ENCODE measurements at places on chromosomes 5 and 9.

DNA sequence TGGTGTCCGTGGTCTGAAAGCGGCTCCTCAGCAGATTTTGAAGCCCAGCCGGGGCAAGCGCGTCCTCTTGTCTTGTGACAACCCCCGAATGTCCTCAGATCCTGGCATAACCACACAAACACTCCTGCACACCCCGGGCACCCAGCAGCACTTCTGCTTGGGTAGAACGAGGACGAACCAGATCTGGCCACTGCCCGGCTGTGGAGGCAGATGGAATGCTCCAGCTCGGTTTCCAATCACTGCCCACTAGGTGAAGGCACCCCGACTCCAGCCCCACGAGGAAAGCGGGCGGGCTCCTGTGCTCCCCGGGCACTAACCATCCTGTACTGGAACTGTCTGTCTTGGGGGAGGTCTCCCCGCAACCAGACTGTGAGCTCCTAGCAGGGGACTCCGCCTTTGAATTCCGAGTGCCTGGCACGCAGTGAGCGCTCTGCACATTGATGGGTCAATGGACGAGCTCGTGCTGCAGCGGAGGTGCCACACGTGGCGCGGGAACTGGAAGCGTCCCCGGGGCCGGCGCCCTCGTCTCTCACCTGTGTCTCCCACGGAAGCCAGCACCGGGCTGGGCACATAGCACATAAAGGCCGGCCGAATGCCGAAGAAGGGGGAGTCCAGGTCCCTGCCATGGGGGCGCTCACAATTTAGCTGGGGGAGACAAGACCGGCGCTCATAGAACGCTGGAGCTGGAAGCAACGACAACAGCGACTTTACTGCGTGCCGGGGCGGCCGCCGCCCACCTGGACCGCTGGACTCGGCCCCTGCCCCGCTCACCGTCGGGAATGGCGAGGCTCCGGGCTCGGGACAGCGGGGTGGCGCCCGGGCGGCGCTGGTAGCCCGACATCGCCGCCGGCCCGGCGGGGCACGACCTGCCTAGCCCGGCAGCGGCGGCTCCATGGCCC lies 608 bp downstream of the ENTR1 start:
- DNase-seq = no peak

DNA sequence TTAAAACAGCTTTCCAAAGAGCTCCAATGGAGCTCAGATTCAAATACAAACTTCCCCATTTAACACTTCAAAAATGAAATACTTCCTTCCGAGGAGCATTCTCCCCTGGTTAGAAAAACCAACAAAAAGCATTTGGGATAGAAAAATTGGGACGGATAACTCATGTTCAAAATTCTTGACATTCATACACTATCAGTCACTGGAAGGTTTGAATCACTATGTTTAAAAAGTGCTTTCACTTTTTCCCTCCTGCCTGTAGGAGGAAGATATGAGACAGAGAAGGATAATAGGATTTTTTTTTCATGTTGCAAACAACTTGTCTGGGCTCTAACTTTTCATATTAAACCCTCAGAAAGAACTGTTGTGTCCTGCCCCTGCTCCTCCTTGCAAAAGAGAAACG lies 412.0 kb downstream of the ACTL7B start:
- no peak for DNase-seq

DNA sequence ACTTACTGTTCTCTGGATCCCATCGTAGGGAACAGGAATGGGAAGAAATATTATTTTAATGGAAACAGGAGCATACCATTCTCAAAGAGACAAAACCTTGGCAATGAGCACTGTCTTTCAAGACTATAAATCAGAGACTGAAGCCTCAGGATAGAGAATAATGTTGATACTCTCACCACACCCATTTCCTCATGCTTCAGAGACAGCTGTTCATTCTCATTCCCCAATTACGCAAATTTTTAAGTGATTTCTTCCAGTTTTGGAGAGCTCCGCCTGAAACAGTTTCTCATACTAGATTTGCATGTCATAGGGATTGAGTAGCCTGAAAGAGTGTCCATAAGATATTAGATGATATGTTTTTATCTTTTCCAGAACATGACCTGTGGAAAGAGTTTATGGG lies 290.5 kb upstream of the RASA1 start:
- DNase-seq = no peak

GRCh38 chr9:86795823-86796553 lies 151.3 kb downstream of the GAS1 start:
- DNase-seq = no peak

GRCh38 chr9:92119586-92119985 lies 4.4 kb upstream of the SPTLC1 start:
- no peak for DNase-seq

- no peak for DNase-seq
Measured at GRCh38 chr5:96654209-96654608, 8.0 kb upstream of the CAST start.

DNA sequence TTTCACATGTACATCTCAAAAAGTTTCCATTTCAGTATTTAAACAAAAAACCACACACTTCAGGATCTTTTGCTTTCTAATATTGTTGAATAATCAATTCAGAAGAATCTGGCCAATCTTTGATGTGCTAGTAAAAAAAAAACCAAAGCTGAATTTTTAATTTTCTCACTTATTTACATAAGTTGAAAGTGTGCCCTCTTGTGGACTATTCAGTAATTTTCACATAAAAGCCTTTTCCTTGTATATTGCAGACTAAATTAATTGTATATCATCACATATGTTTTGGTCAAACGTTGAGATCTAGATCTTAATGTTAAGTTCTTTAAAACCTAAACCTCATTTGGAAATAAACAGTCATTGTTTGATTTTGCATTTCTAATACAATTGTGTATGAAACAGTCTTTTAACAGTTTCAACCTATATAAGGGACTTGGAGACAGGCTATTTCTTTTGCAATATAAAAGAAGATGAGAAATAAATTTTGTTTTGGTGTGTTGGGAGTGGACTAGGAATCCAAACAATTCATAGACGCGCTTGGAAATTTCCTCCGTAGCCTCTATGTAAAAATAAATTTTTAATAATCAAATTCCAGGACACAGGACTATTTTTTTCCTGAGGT lies 68.1 kb downstream of the NIPBL start:
- peak; percentile 54 for DNase-seq

GRCh38 chr9:76266649-76267283 lies 127.5 kb downstream of the RFK start:
- no peak for DNase-seq

DNA sequence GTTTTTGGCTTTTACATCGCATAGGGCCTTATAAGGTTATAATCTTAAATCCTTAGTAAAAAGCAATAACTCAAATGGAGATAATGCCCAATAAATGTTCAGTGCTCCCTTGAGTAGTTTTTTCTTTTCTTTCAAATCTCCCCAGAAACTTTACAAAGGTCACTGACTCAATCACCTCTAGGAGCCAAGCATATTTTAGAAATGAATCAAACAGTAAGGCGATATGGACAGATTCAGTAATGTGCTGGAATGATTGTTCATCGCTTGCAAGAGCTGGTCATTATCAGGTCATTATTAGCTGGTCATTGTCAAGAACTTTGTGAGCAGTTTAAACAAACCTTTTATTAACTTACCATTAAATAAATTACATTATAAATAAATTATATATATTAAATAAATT lies 130.4 kb upstream of the SLIT3 start:
- DNase-seq = no peak

DNA sequence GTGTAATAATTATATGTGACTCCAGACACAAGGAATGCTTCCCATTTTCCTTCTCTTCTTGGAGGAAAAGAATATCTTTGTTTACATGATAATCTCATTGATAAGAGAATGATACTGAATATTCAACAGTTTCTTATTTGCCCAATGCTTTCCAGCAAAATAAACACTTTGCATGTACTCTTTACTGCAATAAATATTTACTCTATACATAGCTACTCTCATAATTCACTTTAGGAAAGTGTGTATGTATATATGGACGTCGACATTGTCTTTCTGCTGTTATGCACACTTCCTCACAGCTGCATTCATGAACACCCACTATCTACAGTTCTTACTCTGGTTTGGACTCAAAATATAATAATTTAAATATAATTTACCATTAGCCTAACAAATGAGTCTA lies 617.4 kb upstream of the CDH10 start:
- no peak for DNase-seq

DNA sequence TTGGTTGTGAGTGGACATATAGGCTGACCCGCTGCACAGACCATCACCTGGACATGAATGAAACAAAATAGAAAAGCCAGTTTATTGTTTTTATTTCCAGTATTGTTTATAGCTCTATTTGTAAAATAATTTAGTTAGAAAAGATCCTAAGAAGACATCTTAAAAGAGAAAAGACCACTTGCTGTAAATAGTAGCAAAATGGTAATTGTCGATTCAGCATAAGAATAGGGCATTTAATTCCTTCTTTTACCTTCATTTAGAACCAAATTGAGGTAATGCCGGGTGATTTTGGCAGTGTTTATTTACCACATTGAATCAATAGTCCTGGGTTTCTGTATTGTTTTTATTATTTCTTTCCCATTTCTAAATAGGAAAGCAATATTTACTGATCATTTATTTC lies 7.4 kb downstream of the TARS1 start:
- no peak for DNase-seq

DNA sequence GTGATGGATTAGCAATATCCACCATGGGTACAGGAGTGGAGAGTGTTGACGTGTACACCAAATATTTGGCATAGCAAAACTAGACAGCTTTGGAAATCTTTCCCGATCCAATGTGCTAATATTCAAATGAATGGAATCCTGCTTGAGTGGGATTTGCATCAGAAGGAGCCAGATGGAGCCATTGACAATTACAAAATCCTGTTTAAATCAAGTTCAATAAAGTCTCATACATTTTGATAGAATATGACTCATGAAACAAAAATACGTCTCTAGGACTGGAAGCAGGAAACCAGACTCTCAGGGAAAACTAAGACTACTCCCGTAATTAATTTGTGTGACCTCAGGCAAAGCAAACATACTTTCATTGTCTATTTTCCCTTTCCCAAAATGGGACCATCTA lies 13.0 kb downstream of the TNC start:
- DNase-seq = no peak

GRCh38 chr5:137096149-137097103 lies 402.7 kb downstream of the SPOCK1 start:
- no peak for DNase-seq

GRCh38 chr5:103057208-103058130 lies 62.5 kb downstream of the GIN1 start:
- DNase-seq = no peak

GRCh38 chr9:35357116-35357515 lies 132.8 kb upstream of the RUSC2 start:
- DNase-seq = no peak

GRCh38 chr9:2307480-2307879 lies 292.3 kb downstream of the SMARCA2 start:
- DNase-seq = no peak

- no peak for DNase-seq
Measured at GRCh38 chr5:44048276-44048984, 340.8 kb downstream of the FGF10 start.

DNA sequence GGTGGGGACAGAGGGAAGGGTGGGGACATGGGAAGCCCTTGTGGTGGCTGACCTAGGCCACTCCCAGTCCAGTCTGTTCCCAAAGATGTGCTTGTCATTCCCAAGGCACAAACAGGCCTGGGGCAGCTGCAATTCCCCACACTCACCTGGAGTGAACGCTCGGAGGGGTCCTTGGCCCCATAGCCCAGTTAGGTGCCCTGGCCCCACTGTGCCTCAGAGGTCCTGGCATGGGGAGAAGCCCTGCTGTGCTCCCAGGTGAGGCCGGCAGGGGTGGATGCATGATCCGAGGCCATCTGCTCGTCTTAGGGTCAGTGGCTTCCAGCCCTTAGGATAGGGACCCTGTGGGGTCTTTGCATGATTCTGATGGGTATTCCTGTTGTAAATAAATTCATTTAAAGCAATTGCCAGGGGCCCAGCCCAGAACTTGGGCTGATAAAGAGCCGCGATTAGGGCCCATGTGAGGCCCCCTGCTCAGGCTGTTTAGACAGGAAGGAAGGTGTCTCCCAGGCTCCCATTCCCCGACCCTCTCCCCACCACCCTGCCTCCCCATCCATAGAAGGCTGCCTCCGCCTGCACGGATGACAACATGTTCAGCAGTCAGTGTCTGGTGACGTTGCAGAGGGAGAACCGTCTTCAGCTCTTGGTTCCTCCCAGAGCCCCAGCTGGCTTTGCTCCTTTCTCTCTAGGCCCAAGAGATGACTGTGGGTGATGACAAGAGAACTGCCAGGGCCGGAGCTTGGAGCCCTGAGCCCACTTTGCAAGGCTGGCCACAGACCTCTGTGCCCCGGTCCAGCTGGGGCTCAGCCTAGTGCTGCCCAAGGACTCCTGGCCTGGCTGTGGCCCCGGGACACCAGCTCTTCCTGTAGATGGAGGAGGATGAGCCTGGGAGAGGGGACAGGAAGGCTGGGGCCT lies 28.4 kb upstream of the IRX4 start:
- no peak for DNase-seq

DNA sequence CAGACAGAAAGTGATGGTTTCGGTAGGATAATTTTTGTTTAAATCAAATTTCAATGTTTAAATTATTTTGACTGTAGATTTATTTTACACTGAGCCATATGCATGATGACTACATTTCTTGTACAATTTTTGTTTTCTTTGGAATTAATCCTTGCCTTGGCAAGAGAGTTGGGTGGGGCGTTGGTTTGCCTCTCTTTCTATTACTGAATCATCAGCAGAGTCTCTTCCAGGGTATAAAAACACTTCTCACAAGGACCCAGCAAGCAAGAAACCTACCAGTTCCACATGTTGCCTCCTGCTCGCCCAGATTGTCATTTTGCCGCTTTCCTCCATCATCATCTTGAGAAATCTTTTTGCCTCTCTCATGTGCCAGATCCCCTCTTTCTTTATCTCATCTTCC lies 455.0 kb upstream of the DMAC1 start:
- DNase-seq = no peak

DNA sequence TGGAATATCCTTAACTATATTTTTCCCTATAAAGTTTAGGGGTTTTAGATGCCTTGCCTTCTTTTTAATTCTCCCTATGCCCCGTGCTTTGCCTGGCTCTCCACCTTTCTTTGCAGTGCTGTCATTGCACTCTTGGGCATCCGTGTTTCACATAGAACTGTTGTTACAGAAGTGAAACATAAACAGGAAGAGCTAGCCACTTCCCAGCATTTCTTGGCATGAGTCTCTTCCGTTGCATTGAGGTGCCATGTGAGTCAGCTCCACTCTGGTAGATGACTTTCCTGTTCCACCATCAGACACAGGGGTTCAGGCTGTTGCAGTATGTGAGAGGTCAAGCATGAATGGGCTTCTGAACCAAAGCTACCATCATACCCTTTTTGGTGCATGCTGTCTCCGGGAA lies 73.4 kb downstream of the ANGPTL2 start:
- no peak for DNase-seq

DNA sequence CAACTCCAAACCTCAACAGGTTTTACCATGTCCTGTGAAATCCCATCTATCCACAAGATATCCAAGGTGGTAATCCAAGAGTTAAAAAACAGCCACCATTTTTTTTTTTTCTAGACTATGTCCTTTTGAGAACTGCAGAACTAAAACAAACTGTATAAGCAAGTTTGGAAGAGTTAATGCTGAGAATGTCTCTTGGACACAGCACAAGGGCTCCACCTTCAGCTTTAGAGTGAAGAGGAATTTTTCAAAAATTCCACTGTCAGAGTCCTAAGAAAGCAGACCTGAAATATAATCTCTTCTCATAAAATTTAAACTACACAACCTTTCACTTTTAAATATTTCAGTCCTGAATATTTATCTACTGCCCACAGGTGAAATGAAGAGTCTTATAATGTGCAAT lies 167.8 kb upstream of the CCNG1 start:
- DNase-seq = no peak

Measured in naive thymus-derived CD8-positive, alpha-beta T cell (primary cell).